ENCODE measurements at places on chromosomes 7 and 10.

- no peak for DNase-seq
Measured at GRCh38 chr7:78450706-78451105, 652.1 kb downstream of the PHTF2 start.

GRCh38 chr7:157485361-157485831 is 148.6 kb downstream of the DNAJB6 start:
- no peak for DNase-seq

- DNase-seq = no peak
Measured at GRCh38 chr7:71990138-71990462, 422.0 kb downstream of the CALN1 start.

DNA sequence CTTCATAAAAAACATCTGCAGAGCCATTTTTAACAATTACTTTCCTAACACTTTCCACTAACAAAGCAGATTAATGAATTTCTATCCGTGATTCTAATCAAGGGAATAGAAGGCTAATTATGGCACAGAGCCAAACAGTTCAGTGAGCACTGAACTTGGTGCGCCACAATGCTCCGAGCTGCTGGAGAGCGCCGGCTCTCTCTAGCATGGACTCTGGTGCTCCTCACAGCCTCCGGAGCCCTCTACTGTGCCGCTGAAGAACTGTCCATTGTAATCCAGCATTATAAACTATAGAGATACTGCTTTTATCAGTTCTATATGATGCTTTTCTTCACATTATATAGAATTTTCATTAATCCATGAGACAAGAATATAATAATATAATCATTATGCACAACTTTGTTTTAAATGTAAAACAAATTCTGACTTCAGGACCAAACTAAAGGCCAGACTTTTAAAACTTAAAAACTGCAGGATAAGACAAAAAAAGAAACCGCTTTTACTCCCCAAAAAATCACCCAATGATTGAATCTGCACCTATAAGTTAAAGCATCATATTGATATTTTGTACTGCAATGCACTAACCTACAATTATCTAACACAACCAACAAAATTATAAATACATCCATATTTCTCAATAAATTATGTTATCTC is 123.6 kb downstream of the RNF32 start:
- peak; percentile 96 for DNase-seq

DNA sequence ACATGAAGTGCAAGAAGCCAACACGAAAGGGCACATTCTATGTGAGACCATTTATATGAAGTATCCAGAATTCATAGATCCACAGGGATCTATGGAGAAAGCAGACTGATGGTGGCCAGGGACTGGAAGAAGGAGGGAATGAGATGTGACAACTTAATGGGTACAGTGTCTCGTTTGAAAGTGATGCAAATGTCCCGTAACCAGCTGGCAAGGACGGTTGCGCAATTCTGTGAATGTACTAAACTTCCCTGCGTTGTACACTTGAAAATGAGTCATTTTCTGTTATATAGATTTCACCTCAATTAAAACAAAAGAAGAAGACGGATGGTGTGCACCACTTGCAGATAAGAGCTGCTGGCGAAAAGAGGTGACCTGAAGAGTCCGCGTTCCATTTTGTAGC is 861.1 kb downstream of the TYW1 start:
- DNase-seq = no peak

GRCh38 chr10:126021833-126022500 is 125.6 kb downstream of the FANK1 start:
- peak; percentile 70 for DNase-seq

- no peak for DNase-seq
Measured at GRCh38 chr7:86975449-86975848, 84.0 kb downstream of the ELAPOR2 start.

- peak; percentile 59 for DNase-seq
Measured at GRCh38 chr10:69124563-69125268, 738 bp downstream of the VPS26A start.

- peak; percentile 91 for DNase-seq
Measured at GRCh38 chr10:72085166-72085565, 3.2 kb downstream of the SPOCK2 start.
